ENCODE measurements at places on chromosomes 12 and 14. TPM values are rescaled to one million over a fixed set of nuclear protein-coding genes. Genes with fewer than 3 reads are reported as not detected.

Gene LTB4R
- 5.9 TPM for total RNA-seq

Gene CLEC4D
- total RNA-seq, result not detected

Gene ARHGEF25
- 5.1 TPM for total RNA-seq

Gene TEP1
- 10.5 TPM for total RNA-seq

Gene PMCH
- total RNA-seq, result not detected

Gene RAPGEF3
- 0.45 TPM for total RNA-seq

Gene CYP27B1
- total RNA-seq, result 2.2 TPM

Gene GZMB
- total RNA-seq, result not detected

Gene CCDC197
- not detected for total RNA-seq

Gene ATP23
- total RNA-seq, result 4.0 TPM
